8988T (cell line): ENCODE measurements at places on chromosomes 13 and 19.

GRCh38 chr19:5692723-5693194 is 2.7 kb downstream of the RPL36 start:
- DNase-seq = no peak

GRCh38 chr19:39352381-39353255 is 10.4 kb downstream of the SAMD4B start:
- DNase-seq = no peak

GRCh38 chr13:30545320-30545719 is 72.4 kb upstream of the USPL1 start:
- no peak for DNase-seq

DNA sequence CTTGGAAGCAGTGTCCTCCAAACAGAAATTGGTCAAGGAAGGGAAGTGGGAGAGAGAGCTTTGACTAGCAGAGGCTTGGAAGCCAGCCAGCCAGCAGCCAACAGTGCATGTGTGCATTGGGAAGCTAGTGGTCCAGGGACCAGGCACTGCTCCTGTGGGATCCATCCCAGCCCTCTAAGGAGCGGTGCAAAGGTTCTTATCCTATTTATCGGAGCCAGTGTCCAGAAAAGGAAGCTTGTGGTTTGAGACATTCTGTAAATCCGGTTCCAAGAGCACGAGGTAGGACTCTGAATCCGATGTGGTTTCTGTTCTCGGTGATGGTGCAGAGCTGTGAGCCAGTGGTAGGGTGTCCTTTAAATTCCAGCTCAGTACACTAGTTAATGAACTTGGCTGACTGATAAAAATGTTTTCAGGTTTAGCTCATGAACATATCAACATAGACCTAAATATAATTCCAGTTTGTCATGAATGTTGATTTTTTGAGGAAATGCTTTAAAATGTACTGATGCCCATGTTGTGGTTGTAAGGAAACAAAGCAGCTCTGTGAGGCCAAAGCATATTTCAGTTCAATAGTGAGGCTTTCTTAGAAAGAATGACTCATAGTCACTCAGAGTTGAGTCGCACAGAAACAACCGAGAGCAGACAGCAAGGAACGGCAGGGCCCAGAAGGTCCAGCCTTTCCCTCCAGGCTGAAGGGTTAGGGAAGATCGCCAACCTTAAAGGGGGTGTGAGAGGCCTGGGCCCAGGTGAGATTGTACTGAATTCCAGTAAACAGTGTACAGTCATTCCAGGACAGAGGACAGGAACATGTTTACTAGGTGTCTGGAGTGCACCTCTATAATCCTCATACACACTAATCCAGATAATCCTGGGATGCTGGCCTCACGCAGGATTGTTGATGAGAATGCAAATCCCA is 21.5 kb upstream of the GARRE1 start:
- DNase-seq = no peak

DNA sequence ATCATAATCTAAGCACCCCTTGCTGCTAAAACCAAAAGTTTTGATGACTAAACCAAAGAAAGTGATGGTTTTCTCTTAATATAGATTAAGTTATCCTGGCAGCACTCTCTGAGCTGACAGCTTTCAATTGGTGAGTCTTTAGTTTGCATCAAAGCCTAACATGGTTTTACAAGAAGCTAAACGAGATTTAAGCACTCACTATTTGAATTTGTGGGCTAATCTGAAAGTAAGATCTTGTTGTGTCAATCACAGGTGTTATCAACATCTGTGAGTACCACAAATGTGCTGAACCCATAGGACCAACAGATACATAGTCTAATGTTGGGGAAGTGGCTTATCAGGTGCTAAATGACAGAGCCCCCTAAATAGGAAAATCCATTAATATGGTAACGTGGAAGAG is 223.9 kb downstream of the LHFPL6 start:
- no peak for DNase-seq

GRCh38 chr13:28494778-28495537 is at the start of gene FLT1:
Gene FLT1, minus strand, starts transcription at chr13:28495128. Its CDS starts 285 bp downstream, at chr13:28494843.
- DNase-seq = no peak

- no peak for DNase-seq
Observed at GRCh38 chr19:35408284-35409171, 37.7 kb downstream of the GPR42 start.
